NCI-H1930 (cell line): ENCODE measurements at places on chromosomes 3 and 15.

- DNase-seq, result no peak
Measured at GRCh38 chr3:160169139-160169976, 55.9 kb upstream of the C3orf80 start.

DNA sequence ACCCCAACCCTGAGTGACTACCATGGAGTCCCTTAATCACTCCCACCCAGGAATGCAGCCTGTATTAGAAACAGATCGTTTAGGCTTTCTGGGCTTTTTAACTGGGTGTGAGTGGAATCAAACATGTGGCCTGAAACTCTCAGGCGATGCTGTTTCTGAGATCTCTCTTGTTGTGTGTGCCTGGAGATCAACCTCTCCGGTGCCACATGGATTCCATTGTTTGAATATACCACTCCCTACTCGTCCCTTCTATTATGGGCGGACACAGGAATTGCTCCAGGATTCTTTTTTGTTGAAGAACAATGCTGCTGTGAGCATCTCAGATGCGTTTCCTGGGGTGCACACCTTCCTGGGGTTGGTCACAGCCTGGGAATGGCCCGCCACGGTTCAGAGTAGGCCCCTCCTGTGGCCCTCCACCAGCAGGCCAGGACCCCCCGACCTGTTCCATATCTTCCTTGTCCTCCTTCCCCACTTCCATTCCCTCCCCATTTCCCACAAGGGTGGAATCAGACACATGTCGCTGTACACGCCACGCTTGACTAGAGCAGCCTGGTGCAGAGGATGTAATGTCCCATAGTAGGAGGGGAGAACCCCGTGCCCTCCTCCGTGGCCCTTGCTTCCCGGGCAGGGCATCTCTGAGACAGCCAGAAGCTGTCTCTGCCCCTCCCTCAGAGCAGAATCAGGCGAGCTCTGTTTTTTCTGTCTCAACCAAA, 36.4 kb upstream of the PRR23E start:
- no peak for DNase-seq

DNA sequence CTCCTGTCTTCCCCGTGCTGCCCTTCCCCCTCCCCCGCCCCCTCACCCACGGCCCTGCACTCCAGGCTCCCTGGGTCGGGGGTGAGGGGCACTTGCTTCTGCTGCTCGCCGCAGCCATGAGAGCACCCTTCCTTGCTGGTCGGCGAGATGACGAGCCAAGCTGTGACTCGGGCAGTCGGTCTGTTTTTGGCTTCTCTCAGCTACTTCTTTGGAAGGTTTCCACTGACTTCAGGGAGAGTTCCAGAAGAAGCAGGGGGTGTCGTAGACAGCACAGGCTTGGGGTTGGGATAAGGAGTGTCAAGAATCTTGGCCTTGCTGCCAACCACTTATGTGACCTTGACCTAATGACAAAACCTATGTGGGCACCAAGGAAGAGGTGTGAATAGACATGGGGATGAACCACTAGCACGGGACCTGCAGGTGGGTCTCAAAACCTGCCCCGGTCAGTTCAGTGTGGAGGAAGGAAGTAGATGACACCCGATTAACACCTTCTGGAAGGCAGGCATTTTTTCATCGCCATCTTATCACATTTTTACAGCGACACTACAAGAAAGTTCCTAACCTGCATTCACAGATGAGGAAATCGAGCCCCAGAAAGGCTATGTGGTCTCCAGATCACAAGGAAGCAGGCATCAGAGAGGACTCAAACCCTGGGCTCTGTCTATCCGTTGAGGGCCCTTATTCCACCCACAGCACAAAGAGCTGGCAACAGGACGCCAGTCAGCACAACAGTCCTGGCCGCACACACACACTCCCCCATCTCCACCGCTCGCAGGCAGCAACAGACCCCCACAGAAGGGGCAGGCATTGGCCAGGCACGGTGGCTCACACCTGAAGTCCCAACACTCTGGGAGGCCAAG, 120.9 kb downstream of the LIPC start:
- no peak for DNase-seq

- DNase-seq, result no peak
Measured at GRCh38 chr15:41513506-41514227, at the start of gene LTK. Gene LTK (minus strand): TSS chr15:41513827. CDS start chr15:41513709, 118 bp downstream.

DNA sequence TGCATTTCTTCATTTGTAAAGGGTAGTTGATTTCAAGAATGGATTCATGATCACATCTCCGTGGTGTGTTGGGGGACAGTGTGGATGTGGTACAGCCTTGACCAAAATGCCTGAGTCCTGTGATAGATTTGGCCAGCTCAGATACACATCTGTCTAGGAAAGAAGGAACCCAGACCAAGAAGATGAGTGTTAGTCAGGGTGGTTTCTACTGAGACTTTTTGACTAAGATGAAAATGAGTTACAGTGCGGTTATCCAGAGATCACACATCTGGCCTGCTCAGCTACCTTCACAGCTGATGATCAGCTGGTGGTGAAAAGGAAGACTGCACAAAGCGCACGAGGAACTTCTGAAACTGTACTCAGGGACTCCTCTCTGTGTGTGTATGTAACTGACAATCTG, 68.0 kb downstream of the FNDC3B start:
- no peak for DNase-seq

DNA sequence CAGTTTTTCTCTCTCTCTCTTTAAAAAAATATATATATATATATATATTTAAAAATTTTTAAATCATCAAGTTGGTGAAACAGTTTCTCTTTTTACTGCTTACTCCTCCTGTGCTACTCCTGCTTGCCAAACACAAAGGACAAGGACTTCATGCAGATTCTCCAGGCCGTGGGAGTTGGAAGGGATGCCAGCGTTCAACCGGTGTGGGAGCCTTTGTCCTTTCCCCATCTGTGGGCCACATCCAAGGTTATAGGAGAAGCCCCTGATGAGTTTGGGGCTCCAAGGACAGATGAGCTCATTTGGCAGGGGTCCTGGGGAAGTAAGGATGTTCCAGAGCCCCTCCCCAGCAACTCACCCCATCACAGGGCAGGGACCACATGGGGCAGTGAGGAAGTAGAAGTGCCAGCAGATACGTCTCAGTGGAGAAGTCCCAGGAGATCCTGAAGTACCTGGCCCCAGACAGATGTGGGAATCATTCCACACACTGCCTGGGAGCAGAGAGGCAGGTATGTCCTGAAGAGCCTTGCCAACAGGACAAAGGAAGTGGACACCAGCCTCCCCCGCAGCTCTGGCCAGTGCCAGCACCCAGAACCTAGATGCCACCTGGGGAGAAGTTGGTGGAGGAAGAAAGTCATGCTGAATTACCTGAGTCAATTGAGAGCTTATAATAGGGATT, 36.6 kb downstream of the CCK start:
- DNase-seq, result no peak

- DNase-seq, result no peak
Measured at GRCh38 chr3:128577711-128578110, 72.9 kb downstream of the RPN1 start.

DNA sequence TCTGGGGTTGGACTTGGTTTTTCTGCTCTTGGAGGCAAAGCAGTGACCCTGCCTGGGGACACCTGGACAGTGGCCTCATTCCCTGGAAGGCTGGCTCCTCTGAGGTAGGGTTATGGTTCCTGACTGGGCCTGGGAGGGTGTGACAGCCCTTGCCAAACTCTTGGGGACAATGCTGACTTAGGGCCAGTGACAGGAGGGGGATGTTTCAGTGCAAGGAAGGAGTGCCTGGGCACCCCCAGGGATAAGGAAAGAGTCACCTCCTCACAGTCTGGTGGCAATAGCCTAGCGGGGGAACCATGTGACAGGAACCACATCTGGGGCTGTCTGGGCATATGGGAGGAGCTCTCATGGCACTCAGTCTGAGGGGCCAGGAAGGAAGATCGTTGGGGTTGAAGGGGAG, 91.8 kb downstream of the ABHD5 start:
- no peak for DNase-seq

DNA sequence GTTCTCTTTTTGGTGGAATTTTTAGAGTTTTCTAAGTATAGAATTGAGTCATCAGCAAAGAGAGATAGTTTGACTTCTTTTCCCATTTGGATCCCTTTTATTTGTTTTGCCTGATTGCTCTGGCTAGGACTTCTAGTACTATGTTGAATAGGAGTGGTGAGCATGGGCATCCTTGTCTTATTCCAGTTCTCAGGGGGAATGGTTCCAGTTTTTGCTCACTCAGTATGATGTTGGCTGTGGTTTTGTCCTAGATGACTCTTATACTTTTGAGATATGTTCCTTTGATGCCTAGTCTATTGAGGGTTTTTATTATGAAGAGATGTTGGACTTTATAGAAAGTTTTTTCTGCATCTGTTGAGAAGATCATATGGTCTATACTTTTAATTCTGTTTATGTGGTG, 72.5 kb downstream of the TNFAIP8L3 start:
- no peak for DNase-seq

DNA sequence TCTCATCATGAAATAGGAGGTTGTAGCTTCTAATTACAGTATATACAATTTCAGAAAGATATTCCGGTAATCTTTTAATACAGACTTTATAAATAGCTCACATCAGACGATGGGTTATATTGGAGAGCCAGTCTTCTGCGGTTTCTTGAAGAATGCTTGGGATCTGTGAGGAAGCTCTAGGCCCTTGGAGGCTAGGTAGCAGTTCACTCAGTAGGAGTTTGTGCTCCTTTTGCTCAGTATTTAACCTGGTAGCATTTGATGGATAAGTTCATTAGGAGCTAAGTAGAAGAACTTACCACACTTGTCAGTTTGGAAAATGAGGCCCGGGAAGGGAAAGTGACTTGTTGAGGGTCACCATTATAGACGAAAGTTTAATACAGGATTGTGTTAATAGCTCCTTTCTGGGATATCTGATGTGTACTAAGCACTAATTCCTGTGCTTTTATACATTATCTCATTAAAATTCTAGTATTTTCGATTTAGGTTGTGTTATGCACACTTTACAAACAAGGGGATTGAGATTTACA, 2.8 kb downstream of the FNDC3B start:
- DNase-seq, result no peak

DNA sequence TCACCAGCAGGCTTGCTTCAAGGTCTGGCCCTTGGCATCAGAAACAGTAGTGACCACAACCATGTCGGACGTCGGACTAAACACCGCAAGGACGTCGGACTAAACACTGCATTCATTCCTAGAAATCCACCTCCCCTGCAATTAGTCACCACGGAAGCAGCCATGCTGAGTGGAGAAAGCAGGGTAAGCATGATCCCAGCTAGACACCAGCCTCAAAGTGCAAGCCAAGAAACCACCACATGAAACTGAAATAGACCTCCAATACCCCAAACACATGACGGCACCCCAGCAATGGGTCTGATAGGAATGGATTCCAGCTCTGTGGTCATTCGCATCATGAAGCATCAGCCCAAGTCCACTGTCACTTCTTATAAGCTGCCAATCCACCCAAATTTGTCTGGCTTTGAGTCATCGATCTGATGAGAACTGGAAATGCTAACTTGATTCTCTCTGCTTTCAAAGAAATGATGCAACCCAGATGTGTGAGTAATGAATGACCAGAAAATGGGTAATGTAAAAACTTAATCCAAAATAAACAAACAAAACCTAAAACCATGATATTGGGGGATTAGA, 348.3 kb upstream of the TMCO5A start:
- no peak for DNase-seq
